ENCODE measurements at places on chromosomes 6 and 20.

DNA sequence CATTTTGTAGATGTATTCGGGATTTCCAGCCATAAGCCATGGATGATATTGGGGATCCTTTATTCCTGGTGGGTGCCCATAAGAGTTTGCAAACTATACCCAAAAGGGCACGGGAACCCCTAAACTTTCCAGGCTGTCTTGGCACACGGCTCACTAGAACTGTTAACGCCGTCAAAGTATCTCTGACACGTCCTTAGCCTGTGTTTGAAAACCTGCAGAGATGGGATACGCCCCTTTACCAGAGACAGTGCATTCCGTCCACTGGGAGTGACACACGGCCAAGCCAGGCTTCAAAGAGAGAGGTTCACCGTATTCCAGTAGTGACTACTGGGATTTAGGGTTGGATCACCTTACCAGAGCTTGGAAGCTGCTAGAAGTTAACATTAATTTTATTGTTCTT, 95.0 kb downstream of the THBS2 start:
- H3K27me3 ChIP-seq: no peaks in the 10 kb centered on the region
- no peak for DNase-seq
- no peak overlapping the region for H3K27ac ChIP-seq
- no peaks in the 10 kb centered on the region for H3K36me3 ChIP-seq
- H3K4me1 ChIP-seq: no peaks in the 10 kb centered on the region

GRCh38 chr6:109449795-109450673, 5.5 kb downstream of the MICAL1 start:
- H3K27me3 ChIP-seq: no peaks in the 10 kb centered on the region
- H3K27ac ChIP-seq: peak overlapping the region; percentile 43
- peak overlapping the region; percentile 26 for H3K4me3 ChIP-seq
- peaks cover 56% of the 10 kb centered on the region for H3K36me3 ChIP-seq
- DNase-seq: no peak
- peaks cover 41% of the 10 kb centered on the region for H3K4me1 ChIP-seq

DNA sequence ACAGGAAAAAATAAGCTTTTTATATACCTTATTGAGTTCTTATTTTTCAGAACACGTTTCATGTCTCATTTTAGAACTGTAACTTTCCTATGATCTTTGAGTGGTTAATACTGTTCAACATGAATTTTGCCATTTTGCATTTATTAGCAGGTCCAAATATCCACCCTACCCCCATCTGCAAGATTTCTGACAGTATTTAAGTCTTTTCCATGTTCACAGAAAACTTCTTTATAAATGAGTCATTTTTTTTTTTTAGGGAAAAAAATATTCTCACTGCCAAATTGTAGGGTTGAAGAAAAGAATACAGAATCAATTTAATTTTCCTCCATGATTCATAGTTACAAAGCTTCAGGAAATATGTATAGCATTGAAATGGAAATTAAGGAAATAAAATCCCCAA, 101.8 kb downstream of the COL21A1 start:
- no peak overlapping the region for H3K27ac ChIP-seq
- no peak for DNase-seq
- H3K27me3 ChIP-seq: no peaks in the 10 kb centered on the region
- H3K36me3 ChIP-seq: no peaks in the 10 kb centered on the region
- H3K4me1 ChIP-seq: no peaks in the 10 kb centered on the region

GRCh38 chr6:25173246-25173645, 105.9 kb upstream of the CARMIL1 start:
- no peak for DNase-seq
- H3K27ac ChIP-seq: peak overlapping the region; percentile 71
- H3K4me3 ChIP-seq: no peak overlapping the region
- no peaks in the 10 kb centered on the region for H3K27me3 ChIP-seq

- DNase-seq: no peak
- no peak overlapping the region for H3K4me3 ChIP-seq
- H3K36me3 ChIP-seq: peaks cover 7% of the 10 kb centered on the region
- no peaks in the 10 kb centered on the region for H3K4me1 ChIP-seq
These were observed 77.0 kb downstream of the RNF144B start for GRCh38 chr6:18464176-18464575.

Data from activated T-helper 2 cell treated with anti-CD3 and anti-CD28 coated beads, Interferon-gamma antibody, Interleukin-2, Interleukin-4, amounts not matched to agents 10 μg/mL and 5 μg/mL and 100 μg/mL, durations not matched to agents 14 hours and 24 hours and 36 hours (primary cell).